ENCODE measurements at places on chromosomes 3 and 15.
A peak's percentile ranks its signal among the peaks of the same experiment; 100 is the strongest.

DNA sequence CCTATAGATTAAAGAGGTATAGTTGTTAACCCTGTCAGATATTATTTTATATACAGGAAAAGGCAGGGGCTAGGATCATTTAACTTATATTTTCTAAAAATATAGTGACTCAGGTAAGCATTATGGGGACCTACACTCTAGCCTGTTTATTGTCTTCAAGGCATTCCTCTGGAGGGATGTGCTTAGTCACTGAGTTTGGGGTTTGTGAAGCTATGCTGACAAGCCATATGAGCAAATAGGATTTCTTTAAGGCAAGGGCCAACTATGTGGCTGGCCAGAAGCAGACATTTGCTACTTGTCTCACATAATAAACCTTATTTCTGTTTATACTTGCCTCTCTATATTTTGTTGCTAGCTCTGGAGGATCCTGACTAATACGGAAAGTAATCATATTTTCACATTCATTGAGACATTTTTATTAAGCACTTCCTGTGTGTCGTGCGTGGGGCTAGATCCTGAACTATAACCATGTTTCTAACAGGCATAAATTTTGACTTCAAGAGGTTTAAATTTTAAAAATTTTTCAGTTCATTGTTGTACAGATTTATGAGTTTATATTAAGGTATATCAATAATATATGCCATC lies 153.4 kb downstream of the OTOL1 start:
- DNase-seq = no peak

GRCh38 chr3:159818997-159819500 lies 169.6 kb upstream of the IL12A start:
- no peak for DNase-seq

DNA sequence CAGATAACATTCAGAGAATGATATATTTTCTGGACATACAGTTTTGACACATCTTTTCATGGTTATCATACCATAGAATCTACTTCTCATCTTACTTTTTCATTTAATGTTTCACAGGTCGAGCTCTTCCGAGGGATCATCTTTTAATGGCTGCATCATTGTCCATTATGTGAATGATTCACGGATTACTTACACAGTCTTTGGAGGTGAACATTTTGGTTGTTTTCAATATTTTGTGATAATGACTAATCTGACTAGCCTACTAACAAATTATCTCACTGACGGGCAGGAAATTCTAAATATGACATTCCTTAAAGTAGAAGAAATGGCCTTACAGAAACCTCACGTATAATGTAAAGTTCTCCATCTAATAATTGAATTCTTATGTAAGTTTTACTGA lies 209.1 kb upstream of the STRIT1 start:
- no peak for DNase-seq

DNA sequence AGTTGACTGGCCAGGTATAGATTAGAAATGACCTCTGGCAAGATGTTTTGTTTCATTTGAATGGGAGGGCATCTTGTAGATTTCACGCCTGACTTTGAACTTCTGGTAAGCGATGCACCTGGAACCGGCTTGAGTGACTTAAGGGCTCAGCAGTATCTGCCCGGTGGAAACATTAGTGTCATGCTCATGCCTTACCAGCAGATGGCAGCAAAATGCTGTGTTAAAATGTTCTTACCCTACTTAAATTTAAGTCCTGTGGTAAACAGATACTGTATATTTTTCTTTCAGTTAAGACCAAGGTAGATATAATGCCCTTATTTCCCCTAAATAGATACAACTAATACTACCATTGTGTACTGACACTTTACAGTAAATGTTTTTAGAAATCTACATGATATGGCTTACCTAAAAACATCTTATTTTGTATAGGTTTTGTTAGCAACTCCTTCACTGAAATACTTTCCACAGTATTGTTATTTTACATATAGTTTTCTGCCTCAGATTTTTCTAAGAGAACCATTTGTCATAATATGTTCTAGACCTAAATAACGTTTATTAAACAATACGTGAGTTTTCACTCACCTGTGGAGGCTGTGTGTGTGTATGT lies 25.5 kb downstream of the ASB7 start:
- peak; percentile 56 for DNase-seq

GRCh38 chr3:73423116-73423515 lies 201.6 kb downstream of the PDZRN3 start:
- DNase-seq = no peak

DNA sequence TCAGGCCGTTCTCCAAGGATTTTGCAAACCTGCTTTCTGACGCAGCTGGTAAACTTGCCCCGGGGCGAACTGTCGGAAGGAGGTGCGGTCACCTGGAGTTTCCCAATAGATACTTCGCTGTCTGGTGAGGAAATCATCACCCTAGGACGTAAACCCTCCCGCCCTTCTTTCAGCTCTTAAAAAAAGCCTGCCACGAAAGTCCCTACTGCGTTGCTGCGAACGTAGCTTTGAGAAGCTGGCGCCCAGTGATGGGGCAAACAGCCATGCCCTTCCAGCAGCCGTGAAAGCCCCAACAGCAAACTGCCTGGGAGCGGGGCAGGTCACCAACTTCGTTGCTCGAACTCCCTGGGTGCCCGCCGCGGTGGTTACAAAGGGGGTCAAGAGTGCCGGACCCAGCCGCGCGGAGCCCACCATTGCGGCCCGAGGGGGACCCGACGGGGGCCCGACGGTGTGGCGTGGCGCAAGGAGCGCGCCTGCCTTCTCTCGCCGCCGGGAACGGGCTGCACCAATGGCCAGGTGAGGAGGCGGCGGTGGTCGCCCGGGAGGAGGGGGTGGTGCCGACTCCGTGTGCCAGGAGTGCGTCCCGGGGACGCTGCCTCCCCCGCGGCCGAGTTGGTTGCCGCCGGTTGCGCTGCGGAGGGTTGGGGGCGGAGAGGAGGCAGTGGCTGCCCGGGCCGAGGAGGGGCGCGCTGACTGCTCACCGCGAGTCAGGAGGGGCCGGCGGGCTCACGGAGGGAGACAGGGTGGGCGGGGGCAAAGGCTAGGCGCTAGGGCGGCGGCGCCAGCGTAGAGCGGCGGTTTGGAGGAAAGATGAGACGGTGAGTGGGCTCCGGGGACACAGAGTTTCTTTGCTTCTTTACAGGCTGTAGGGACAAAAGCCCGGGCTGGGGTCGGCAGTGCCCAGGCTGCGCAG lies at the start of gene PHLDB2:
PHLDB2 (plus strand) TSS at position 205 of the 913 bp plus-strand sequence. CDS start 24,813 bp downstream, outside the sequence.
- DNase-seq = no peak

DNA sequence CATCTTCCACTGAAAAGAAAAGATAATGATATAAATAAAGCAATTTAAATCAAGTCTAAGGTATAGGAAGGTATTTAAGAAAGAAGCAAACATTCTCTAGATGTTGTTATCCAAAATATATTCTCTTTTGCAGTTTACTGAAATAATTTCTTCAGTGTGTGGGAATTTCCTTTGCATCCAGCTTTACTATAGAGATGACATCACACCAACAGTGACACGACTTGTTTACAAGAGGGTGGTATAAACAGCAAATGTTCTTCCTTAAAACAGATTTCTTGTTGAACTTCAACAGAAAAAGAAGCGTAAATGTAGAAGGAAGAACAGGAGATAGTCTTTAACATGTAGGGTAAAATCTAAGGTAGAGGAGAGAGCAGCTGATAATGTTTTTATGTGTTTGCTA lies 202.5 kb downstream of the ROBO2 start:
- no peak for DNase-seq

DNA sequence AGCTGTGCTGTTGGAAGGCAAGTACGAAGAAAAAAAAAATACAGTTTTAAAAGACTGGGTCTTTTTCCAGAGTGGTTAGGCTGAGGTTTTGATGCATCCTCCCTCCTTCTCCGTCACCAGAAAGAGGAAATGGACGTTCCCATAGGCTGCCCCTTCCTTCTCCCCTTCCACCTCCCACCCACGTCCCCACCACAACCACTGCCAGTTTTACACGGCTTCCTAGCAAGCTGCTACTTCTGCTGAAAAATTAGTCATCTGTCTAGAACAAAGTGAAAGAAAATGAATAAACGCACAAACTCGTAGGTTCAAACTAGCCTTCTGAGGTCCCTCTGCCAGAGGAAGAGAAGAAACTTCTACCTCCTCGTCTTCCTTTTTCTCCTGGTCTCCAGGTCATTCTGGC lies 71.6 kb upstream of the RPL35A start:
- no peak for DNase-seq

- no peak for DNase-seq
Observed at GRCh38 chr15:65824941-65825544, 33.0 kb upstream of the DENND4A start.

GRCh38 chr3:188706176-188706575 lies 465.6 kb upstream of the TPRG1 start:
- DNase-seq = no peak

- DNase-seq = no peak
Observed at GRCh38 chr3:74271541-74271940, 342.9 kb downstream of the CNTN3 start.

- DNase-seq = no peak
Observed at GRCh38 chr3:150165396-150166094, 194.8 kb upstream of the PFN2 start.

DNA sequence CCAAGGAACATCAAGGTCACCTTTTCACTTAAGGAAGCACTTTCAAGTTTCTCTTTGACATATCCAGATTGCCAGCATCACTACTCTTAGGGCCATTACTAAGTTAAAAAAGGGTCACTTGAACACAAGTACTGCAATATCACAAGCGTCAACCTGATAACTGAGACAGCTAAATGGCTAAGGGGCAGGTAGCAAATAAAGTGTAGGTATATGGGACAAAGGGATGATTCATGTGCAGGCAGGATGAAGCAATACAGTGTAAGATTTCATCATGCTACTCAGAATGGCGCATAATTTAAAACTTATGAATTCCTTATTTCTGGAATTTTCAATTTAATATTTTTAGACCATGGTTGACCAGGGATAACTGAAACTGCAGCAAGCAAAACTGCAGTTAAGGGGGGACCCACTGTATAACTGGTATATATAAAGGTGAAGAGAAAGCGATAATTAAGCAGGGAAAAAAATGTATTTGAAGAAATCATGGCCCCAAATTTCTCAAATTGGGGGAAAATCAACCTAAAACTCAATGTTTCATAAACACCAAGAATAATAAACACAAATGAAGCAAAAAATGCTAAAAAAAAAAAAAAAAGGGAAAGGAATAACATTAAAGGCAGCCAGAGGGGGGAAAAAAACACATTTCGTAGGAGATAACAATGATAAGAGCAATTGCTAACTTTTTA lies 13.1 kb downstream of the CCR1 start:
- no peak for DNase-seq

DNA sequence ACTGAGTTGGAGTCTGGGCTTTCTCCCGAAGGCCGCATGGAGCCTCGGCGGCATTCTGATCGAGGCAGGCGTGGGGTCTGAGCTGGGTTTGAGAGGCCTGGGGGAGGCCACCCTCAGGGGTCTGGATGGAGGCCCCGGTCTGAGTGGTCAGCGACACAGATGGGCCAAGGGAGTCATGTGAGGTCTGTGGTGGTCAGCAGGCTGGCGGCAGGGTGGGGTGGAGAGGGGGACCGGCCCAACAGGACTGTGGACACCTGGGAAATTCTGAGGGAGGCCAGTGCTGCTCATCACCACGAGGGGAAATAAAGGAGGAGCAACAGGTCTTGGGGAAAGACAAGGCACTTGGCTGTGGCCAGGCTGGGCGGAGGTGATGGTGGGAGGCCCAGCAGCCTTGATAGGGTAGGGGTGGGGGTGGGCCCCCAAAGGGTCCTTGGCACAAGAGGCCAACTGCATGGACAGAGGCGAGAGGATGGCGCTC lies 16.2 kb downstream of the CTSH start:
- DNase-seq = no peak

- no peak for DNase-seq
Observed at GRCh38 chr15:69275933-69276560, 22.7 kb upstream of the PAQR5 start.

- DNase-seq = no peak
Observed at GRCh38 chr3:10522646-10523303, 17.4 kb upstream of the ATP2B2 start.

- DNase-seq = no peak
Observed at GRCh38 chr15:99248000-99248715, 1.2 kb downstream of the TTC23 start.

DNA sequence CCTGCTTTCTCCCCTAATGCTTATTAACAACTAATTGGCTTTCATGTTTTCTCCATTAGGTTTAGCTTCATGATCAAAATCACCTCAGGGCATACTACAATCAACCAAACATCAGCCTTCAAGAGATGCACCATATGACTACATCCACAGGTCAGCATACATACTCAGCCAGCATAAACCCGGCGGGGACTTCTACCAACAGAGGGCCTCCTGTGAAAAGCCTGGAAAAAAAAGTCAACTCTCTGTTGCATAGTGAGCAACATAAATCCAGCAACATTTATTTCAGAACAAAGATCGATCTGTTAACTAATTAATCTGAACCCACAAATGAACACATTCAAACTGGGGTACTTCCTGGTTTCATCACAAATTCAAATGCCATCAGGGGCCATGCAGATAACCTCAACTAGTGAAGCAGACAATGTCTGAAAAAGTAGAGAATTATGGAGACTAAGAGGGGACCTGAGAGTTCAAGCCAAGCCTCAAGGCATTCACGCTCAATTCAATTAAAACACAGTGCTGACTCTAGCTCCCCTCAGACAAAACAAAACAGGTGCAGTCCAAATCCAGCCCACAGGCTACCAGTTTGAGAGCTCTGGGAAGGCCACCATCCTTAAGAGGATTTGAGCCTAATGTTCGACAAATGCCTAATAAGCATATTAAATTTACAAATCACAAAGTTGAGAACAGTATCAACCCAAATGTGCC lies 124.5 kb downstream of the MAGI1 start:
- no peak for DNase-seq

- DNase-seq = no peak
Observed at GRCh38 chr3:42247576-42248027, 18.4 kb downstream of the CCK start.

DNA sequence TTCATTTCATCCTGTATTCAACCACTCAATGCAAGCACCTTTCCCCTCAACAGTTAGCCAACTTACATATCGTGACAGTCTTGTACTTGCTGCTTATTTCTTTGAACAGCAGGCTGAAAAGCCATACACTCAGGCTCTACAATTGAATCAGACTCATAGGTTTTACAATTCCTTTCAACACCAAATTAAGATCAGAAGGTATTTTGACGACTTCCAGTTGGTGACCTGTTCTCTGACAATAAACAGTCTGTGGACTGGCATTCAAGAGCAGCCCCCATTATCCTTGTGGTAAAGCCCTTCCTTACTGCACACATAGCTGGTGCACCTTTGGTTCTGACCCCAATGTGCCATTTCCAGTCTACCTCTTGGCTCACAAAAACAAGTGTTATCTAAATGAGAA lies 140.0 kb upstream of the MB21D2 start:
- DNase-seq = no peak

GRCh38 chr3:127849368-127849767 lies 27.1 kb upstream of the MGLL start:
- DNase-seq = no peak

All from AG04450 (cell line).